ENCODE measurements at places on chromosomes 3 and 15.

DNA sequence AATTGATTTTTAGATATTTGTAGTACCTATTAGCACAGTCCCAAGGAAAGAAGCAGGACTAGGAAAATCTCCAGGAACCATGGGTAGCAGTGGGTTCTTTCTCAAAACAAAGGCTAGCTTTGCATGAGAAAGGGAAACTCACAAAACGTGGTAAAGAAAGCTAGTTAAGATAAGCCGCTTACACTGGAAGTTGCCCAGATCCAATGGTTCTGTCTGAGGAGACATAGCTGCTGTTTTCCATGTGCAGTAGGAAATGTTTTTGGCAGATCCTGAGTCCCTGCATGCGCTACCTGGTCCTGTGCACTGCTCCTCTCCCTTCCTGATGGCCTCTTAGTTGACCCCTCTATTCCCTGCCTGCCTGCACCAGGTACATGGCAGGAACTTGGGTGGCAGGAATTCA, 60.4 kb downstream of the TFG start:
- no peak for DNase-seq

- DNase-seq, result no peak
Observed at GRCh38 chr3:129226374-129226773, 23.0 kb upstream of the COPG1 start.

DNA sequence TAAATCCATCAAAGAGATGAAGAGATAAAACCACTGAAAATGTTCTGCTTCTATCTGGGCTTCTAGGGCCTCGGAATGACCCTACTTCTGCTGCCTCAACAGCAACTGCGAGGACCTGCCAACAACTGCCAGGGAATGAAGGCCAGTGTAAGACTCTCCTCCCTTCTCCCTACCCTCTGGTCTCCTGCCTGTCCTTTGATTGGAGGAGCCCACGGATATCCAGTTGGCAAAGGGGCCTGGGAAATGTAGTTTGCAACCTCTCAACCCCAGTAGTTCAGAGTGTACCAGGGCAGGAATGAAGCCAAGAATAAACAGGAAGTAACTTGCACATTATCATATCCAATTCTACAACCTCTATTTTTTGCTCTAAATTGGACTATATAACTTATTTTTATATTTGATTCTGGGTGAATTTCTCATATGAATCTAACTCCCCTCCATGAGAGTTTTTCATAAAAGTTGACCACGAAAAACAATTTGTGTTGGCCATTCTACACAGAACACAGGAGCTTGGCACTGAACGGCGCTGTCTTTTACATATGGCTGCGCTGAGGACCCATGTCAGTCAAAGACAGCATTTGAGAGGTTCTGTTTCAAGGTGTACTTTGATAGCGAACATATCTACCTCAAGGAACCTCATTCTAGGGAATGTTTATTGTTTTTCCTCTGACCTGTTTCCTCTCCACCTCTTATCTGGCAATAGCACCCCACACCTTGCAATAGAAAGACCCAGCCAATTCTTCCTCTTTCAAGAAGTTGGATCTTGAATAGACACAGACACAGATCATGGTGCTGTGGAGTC, 91.1 kb upstream of the RNF7 start:
- DNase-seq, result no peak

DNA sequence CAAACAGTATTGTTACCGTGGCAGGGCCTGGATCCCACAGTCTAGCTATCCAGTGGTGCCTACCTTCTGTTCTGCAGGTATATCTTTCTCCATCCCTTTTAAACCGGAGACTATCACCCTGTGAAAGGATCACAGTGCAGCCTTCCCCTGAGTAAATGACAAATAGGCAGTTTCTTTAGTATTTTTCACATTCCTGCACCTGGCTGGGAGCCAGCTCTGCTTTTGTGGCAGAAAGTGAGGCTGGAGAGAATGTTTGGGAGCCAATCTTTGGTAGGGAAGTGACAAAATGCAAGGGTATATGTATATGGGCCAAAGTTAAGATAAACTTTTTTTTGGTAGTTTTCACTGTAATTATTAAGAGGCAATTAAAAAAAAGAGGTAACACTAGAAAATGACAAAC, 54.8 kb downstream of the ARHGEF26 start:
- DNase-seq, result no peak

- no peak for DNase-seq
Observed at GRCh38 chr3:190481779-190482178, 32.1 kb upstream of the TMEM207 start.

GRCh38 chr15:78988361-78988911, 43.6 kb upstream of the CTSH start:
- DNase-seq, result no peak

- DNase-seq, result no peak
Observed at GRCh38 chr3:61032991-61033390, 218.3 kb downstream of the FHIT start.

- DNase-seq, result peak; percentile 45
Observed at GRCh38 chr3:197458179-197458707, 97.5 kb downstream of the BDH1 start.

- DNase-seq, result no peak
Observed at GRCh38 chr15:60363087-60363549, 34.7 kb downstream of the ANXA2 start.

DNA sequence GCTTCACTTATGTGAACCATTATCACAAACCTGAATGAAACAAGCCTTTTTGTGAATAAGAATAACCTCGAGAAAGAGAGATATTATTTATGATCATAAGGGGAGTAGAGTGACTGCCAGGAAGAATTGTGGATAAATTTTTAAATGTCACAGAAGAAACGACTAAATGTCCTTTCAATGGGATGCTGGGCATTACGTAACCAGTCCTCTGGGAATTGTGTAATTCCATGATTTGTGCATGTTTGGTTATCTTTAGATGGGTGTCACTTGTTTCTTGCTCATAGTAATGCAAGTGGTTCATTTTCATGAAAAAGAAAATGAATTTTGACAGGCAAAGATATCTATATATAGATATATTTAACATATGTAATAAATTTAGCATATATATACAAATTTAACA, 379.5 kb upstream of the AGTR1 start:
- no peak for DNase-seq

DNA sequence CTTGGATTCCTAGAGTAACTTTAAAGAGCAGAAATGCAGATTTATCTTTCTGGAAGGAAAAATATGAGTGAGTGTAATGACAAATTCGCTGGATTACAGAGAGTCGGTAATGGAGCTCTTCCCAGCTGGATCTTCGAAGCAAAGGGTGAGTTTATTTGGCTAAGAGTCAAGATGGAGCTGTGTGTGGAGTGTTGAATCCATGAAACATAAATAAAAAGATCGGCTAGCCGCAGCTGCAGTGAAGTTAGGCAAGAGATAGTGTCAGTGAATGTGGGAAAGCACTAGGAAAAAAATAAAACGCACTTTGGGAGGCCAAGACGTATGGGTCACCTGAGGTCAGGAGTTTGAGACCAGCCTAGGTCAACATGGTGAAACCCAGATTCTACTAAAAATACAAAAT, 10.3 kb downstream of the NAALADL2 start:
- DNase-seq, result no peak

GRCh38 chr15:56964182-56964581, 45.7 kb downstream of the TCF12 start:
- DNase-seq, result no peak

DNA sequence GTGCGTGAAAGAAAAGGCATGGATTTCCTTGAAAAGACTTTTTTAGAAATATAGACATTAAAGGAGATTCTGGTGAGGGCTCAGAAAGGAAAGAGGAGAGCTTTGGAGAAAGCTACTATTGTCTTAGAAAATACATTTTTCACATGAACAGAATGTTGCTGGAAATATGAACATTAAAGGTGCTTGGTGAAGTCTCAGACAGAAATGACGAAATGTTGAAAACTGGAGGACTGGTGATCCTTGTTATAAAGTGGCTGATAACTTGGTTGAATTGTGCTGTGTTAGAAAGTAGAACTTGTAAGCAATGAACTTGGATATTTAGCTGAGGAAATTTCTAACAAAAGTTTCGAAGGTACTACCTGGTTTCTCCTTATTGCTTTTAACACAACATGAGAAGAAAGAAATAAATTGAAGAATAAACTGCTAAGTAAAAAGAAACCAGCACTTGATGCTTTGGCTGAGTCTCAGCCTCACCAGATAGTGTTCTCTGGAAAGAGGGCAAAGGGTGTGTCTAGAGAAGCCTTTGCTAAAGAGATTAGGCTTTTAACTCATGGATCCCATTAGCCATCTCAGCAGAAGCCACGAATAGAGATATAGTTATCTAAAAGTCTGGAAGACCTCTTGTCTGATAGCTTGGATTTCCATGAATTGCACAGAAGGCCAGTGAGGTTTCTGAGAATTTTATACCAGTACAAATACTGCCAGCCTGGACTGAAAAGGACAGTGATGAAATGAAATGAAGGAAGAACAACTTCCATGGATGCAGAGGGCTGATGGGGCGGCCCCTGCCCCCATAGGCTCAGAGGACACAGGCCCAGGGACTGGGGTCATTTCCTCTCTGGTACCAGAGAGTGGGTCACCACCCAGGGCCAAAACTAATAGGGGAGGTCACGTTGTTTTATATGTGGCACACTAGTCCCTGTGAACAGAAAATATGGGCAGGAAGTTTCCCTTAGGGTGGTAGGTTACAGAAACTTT, 91.5 kb downstream of the RPL22L1 start:
- DNase-seq, result no peak

DNA sequence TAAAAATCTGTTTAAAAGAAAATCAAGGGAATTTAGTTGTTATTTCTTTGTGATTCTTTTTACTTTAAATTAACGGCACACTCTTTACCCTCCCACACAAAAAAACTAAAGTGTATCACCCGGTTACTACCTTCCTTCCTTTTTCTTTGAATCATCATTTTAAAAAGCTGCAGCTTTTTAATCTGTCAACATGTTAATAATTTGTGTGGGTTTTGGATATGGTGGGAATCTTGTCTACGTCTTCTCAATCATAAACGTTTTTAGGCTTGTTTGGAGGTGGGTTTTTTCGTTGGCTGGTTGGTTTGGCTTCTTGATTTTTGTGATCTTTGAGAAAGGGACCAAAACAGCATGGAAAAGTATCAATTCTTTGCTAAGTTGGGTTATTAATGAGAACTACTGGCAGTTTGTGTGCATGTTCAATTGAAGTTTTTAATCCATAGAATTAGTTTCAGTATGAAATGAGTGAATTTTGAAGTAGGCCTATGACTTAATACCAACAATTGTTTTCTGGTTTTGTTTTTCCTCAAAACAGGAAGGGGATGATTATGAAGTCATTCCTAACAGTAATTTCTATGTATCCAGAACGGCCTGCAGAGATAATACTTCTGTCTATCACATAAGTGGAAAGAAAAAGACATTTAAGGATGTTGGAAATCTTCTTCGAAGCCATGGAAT, 4.5 kb downstream of the SMC4 start:
- DNase-seq, result no peak

- DNase-seq, result no peak
Observed at GRCh38 chr3:126999383-126999782, 16.5 kb downstream of the PLXNA1 start.

GRCh38 chr15:33211176-33211808, 16.8 kb upstream of the FMN1 start:
- no peak for DNase-seq

- no peak for DNase-seq
Observed at GRCh38 chr3:188084752-188085583, 69.0 kb upstream of the LPP start.

GRCh38 chr3:134328147-134328591, 46.1 kb downstream of the AMOTL2 start:
- DNase-seq, result no peak

- peak; percentile 83 for DNase-seq
Observed at GRCh38 chr3:10602769-10603768, 97.7 kb upstream of the ATP2B2 start.

DNA sequence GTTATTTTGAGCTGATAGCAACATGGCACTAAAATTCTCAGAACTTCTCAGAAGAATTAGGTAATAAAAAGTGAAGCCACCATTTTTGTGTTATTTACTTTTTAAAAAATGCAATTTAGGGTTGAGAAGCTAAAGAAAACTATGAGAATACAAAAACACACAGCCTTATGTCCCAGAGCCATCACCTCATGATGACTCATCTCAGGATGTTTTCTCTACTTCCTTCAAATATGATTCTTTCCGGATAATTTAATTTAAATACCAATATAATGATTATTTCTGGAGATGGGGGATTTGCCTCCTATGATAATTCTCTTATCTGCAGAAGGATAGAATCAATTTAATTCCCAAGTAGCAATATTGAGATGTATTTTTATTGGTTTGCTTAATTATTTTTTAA, 105.6 kb upstream of the BFSP2 start:
- DNase-seq, result no peak

GRCh38 chr3:106309274-106309673, 440.5 kb upstream of the CBLB start:
- DNase-seq, result no peak
